ENCODE measurements at places on chromosomes 4 and X.

- DNase-seq, result no peak
These were observed 69.7 kb upstream of the PPP3CA start for GRCh38 chr4:101417046-101417445.

DNA sequence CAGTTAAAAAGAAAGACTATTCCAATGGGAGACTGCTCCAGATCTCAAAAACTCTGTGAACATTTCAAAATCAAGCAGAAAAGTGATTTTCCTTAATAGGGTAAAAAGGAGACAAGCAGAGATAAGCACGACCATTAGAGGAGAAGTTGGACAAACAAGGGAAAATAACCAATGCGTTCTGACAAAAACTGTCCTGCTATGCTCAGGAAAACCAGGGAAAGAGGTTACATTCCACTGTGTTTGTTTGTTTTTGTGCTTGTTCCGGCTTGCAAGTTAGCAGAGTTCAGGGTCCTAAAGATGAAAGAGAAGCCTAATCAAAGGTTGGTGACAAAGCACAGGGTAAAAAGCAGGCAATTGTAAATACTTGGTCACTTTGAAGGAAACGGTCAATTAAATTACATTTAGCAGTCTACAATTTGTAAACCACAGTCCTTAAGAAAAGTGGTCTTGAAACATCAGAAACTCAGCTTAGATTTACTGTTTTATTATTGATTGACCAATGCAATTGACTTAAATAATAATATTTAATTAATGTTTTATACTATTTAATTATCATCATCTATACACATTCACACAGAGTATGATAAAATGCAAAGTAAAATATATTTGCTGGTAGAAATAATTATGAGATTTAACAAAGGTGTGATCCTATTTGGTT lies 186.2 kb upstream of the CPXCR1 start:
- no peak for DNase-seq

GRCh38 chr4:155445306-155445705 lies 68.5 kb upstream of the MAP9 start:
- DNase-seq, result no peak

- DNase-seq, result no peak
These were observed 419.1 kb upstream of the KLHL4 start for GRCh38 chrX:87098477-87098876.

GRCh38 chr4:10466161-10466560 lies 8.9 kb upstream of the ZNF518B start:
- DNase-seq, result no peak

DNA sequence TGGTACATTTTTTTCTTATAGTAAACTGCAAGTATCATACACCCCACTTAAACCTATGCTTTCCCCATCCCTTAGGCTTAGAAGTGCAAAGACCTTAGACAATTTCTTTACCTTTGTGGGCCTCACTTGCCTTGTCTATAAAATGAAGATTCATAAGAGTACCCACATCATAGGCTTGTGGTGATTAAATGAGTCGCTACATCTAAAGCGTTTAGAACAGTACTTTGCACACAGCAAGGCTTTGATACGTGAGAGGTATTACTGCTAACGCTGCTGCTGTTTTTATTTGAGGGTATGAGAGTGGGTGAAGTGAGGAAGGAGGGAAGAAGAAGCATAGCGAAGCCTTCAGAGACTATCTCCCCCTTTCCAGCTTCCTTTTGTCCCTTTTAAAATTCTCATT lies 87.8 kb upstream of the RPS6KA3 start:
- no peak for DNase-seq

DNA sequence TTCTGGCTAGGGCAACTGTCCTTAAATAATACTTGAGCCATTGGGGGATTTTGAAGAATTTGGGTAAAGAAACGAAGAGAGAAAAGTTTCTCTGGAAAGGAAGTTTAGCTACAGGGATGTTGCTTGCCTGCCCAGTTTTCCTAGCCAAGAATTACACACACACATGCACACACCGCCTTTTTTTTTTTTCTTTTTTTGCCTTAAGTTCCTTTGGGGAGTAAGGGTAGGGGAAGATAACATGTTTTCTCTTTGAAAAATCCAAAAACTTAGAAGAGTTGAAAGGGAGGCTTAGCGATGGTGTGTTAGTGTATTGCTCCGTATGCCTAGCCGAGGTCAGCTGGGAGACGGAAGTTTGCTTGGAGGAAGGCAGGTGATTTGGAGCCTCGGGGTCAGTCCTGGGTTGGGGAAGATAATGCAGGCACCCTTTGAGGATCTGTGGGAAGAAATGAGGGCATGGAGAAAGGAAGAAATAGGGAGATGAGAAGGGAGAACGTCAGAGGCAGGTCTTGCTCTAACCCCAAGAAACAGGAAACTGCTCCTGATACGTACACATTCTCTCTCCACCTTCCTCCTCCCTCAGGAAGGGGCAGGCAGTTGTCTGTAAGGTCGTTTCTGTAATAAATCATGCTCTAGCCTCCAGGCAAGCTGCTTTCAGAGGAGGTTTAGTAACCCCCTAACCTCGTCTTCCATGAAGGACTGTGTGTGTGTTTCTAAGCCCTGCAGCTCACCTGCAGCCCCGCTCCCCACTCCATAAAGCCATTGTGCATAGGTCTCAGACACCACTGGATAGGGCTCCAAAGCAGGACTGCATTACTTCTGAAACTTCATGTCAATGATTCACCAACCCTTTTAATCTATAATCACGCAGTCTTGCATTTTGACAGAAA lies 10.5 kb downstream of the KLF3 start:
- no peak for DNase-seq

DNA sequence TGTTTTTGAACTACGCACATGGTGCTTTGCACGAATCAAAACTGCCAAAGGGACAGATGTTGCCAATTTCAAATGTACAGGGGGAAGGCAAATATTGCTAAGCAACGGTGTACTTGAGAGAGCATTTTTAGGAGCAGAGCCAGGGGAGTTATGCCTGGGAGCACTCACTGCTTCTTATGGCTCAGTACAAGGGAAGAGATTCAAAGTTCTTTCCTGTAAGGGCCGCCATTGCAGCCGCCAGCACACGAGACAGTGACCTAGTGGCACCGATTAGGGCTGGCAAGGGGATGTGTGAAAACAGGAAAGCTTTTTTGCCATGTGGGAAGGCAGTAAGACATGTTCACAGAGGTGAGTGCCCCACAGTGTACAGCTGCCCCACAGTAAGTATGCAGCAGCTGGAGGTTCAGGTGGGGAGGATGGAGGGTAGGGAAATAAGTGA lies 133.8 kb downstream of the AFF1 start:
- DNase-seq, result no peak
